Fibroblast of skin of scalp (primary cell): ENCODE measurements at places on chromosomes 7 and 10.
A peak's percentile ranks its signal among the peaks of the same experiment; 100 is the strongest.

DNA sequence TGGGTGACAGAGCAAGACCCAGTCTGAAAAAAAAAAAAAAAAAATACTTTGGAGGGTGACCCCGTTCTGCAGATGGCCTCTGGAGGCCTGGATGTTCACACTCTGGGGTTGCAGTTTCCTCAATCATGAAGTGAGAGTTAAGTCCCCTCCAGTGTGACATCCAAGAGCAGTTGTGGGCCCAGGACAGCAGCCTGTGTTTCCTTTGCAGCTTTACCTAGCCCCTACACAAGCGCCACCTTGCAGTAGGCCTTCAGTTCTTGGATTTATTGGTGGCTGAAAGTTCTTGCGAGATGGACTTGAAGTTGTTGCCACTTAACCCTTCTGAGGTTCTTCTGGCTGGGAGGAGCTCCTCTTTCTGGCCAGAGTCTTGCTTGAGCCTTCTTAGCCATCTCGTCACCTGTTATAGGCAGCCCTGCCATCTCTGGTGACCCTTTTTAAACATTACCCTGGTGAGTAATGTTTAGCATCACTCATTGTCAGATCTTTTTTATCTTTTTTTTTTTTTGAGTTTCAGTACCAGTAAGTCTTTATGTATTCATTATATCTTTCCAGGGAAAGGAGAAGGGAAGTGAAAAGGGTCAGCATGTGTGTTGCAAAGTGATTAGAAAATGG lies 3.4 kb upstream of the ACTR3C start:
- no peak for DNase-seq

DNA sequence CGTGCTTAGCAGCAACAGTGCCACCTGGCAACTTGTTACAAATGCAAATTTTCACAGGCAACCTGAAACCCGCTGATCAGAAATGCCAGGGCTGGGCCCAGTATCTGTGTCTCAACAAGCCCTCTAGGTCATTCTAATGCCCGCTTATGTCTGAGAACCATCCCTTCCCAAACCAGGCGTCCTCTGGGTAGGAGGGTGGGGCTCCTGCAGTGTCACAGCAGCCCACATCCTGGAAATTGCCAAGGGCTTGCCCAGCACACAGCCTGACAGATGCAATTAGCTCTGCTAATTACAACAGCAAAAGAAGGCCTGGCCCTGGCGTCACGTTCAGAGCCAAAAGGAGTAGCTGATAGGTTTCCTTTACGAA lies 15.9 kb downstream of the ITPRIP start:
- no peak for DNase-seq

- DNase-seq: no peak
Observed at GRCh38 chr7:30464231-30464671, 14.3 kb downstream of the NOD1 start.

GRCh38 chr10:128390596-128390995 lies 264.4 kb upstream of the MKI67 start:
- no peak for DNase-seq

- DNase-seq: peak; percentile 32
Observed at GRCh38 chr10:3763852-3764625, 21.0 kb downstream of the KLF6 start.

DNA sequence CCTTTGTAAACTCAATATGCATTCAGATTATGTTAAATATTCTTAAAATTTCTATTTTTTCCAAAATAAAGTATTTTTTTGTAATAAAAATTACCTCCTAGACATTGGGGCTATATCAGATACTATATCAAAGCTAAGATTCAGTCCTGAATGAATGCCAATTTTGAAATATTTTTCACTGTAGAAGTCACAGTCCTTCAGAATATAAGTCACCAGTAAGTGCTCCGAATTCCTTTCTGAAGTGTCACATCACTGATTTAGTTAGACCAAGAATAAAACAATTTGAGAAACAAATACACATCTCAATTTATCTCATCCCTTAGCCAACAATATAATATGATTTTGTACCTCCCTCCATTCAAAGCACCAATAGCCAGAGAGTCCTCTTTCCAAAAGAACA lies 33.9 kb upstream of the GSAP start:
- DNase-seq: peak; percentile 68

GRCh38 chr7:134355927-134356326 lies 39.2 kb upstream of the SLC35B4 start:
- DNase-seq: no peak

- no peak for DNase-seq
Observed at GRCh38 chr10:131320860-131321604, 9.5 kb upstream of the TCERG1L start.

- no peak for DNase-seq
Observed at GRCh38 chr7:30429156-30429530, 49.4 kb downstream of the NOD1 start.

- no peak for DNase-seq
Observed at GRCh38 chr10:130882906-130883305, 428.6 kb downstream of the TCERG1L start.

GRCh38 chr10:79176949-79177602 lies 108.3 kb downstream of the ZMIZ1 start:
- no peak for DNase-seq

- DNase-seq: no peak
Observed at GRCh38 chr7:115274-115911, 77.0 kb upstream of the FAM20C start.

DNA sequence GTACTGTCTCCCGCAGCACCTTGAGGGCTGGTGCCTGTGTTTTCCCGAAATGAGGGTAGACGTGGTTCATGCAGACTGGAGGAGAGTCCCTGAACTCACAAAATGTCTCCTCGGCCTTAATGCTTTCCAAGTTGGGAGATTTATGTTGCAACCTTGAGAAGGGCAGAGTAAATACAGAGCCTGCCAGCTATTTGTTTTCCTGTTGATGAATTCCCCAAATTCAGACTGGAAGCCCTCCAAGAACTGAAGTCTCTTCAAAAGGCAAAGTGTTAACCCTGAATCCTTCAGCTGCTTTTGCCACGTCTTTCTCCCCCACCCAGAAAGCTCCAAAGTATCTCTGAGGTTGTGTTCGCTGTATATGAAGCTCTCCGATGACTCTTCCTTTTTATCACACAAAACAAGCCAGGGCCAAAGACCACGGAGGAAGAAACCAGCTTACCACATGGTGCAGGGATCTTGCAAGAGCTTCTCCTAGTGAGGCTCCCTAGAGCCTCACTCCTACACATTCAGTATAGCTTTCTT lies 254.7 kb upstream of the NFE2L3 start:
- DNase-seq: no peak

GRCh38 chr7:27297356-27297755 lies 54.8 kb downstream of the EVX1 start:
- DNase-seq: no peak

DNA sequence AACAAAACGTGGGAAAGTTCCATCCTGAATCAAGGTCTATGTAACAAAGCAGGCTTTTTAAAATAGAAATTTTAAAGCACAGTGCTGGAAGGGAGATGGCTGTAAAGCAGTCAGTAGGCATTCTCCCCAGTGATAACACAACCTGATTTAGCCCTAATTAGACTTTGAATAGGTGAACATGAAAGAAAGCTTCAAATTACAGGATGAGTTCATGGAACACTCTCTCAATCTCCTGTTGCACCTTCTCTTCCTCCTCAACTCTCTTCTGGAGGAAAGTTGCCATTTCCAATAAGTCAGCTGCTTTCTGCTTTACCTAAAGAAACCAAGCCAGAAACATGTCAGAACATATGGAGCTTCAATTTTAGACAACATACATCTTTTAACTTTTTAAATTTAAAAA lies 20.1 kb downstream of the SFR1 start:
- DNase-seq: no peak

DNA sequence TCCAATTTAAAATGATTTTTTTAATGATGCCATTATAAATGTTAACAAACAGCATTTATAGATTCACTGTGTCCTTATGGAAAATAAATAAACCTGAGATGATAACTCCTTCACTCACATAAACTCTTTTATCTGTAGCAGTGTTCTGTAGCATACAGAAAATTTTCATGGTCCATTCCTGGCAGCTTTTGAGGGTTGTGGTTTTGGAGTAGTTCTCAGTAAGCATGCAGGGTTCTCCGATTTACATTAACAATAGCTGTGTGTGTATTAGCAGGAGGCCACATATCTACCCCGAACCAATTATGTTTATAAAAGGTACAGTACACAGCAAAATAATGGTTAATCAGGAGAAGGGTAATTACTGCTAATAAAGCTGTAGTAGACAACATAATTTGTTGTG lies 162.7 kb downstream of the CDCA7L start:
- DNase-seq: no peak

- DNase-seq: no peak
Observed at GRCh38 chr10:1579141-1579491, 158.2 kb downstream of the ADARB2 start.

GRCh38 chr10:132517951-132518521 lies 19.6 kb upstream of the INPP5A start:
- no peak for DNase-seq

DNA sequence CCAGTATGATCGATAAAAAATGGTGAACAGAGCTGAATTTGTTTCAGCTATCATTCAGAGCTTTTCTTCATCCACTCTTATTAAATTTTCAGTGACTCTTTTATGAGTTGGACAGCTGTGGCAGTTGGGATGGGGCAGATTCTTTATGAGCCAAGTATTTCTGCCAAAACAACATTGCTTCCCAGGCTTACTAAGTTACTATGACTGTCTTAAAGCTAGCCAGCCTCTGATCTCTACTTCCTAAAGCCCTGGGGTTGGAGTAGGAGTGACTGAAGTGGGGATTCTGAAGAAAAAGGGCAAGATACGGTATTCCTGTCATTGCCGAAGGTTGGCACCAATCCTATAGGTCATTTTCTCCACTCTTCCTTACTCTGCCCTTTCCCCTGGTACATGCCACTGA lies 12.7 kb downstream of the RPP30 start:
- DNase-seq: peak; percentile 12

DNA sequence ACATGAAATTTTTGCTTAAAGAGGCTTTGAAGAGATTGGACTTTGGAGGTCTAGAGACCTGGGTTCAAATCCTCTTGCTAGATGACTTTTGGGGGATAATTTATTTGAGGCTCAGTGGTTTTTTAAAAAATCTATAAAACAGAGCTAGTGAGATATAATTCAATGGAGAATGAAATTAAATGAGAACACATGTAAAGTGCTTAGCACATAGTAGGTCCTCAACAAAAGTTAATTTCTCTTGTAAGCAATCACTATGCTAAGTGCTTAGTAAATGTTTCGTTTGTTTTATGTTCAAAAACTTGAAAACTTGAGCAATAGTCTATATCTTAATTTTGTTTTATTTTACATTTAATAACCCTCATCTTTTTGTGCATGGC lies 64.8 kb downstream of the LRMDA start:
- no peak for DNase-seq

GRCh38 chr10:79238158-79238520 lies 109.1 kb upstream of the PPIF start:
- no peak for DNase-seq

GRCh38 chr7:118264836-118265235 lies 40.3 kb downstream of the ANKRD7 start:
- no peak for DNase-seq

- no peak for DNase-seq
Observed at GRCh38 chr10:131846240-131847101, 54.3 kb upstream of the PPP2R2D start.

DNA sequence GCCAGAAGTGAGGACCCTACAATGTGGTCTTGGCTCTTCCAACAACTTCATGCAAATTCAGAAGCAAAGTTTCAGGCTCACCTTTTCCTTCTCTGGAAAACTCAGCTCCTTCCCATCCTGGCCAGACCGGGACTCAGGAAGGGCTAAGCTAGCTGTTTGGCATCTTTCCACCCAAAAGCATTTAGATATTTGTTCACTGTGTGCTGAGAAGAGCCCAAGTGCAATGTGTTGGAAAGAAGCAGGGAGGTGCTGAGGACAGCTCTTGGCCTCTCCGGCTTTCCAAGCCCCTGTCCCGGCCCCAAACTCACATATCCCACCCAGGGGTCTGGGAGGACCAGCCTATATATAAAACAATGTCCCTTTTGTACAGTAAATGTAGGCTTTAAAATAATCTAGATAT lies 44.5 kb downstream of the MKI67 start:
- no peak for DNase-seq

GRCh38 chr7:111873963-111874690 lies 311.8 kb upstream of the IMMP2L start:
- peak; percentile 25 for DNase-seq

DNA sequence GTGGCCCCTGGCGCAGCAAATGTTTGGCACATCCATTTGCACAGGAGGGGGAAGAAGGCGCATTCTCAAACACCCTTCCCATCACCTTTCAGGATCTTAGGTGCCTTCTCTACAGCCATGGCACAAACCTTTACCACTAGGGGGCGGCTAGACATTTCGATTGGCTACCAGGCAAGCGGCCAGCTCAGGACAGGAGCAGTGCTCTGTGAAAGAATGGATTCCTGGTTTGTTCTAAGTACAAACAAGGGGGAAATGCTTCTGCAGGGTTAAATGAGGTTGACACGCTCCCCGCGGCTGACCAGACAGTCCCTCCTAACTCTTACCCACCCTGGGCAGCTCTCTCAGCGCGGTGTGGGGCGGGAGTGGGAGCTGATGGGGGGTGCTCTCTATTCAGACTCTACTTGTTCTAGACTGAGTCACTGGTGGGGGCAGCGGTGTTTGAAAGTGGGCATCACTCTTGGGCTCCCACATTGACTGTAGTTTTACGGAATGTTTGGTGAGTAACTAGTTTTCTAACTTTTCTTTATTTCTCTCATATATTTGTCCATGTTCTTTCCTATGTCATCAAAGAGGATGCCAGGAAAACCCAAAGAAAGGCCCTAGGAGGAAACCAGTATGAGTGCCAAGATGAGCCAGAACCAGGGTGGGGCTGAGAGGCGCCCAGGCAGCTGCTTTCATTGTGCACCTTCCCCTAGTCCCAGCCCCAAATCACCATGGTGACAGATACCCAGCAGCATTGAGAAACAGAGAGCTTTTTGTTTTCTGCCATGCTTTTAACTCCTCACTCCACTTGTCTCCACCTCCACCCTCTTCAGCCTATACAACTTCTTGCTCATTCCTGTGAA lies 61.4 kb upstream of the GPR158 start:
- peak; percentile 65 for DNase-seq

- DNase-seq: no peak
Observed at GRCh38 chr10:78455811-78456210, 422.1 kb downstream of the RPS24 start.

DNA sequence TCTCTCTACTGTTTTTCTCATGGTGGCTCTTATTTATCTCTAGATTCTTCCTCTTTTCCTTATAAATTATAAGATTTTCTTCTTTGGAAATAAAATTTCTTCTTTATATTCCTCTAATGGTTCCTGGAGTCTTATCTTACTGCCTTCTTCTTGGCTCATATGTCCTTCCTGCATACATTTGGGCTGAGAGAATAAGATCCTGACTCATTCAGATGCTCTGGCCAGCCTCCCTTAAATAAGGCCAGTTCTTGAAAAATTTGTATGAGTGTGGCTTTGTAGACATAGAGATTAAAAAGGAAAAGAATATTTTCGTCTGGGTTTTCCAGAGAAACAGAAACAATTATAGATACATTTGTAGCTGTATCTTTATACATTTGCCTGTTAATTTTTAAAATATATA lies 411.3 kb downstream of the KIF20B start:
- no peak for DNase-seq

DNA sequence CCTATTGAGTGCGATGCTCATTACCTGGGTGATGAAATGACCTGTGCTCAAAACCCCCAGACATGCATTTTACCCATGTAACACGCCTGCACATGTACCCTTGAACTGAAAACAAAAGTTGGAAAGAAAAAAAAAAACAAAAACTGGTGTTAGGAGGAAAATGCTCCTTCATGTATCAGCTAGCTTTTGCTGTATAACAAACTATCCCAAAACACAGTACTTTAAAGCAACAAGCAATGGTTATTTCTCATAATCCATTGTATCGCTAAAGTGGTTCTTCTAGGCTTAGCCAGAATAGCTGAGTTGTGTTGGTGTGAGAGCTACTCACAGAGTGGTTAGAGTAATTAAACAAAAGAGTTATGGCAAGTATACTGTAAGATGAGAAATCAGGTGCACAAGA lies 12.2 kb upstream of the GALNT11 start:
- no peak for DNase-seq
